Glutamatergic neuron (in vitro differentiated cells): ENCODE measurements at places on chromosomes 5 and 9.

- DNase-seq, result peak; percentile 85
Measured at GRCh38 chr5:147576646-147577535, 67.0 kb upstream of the DPYSL3 start.

DNA sequence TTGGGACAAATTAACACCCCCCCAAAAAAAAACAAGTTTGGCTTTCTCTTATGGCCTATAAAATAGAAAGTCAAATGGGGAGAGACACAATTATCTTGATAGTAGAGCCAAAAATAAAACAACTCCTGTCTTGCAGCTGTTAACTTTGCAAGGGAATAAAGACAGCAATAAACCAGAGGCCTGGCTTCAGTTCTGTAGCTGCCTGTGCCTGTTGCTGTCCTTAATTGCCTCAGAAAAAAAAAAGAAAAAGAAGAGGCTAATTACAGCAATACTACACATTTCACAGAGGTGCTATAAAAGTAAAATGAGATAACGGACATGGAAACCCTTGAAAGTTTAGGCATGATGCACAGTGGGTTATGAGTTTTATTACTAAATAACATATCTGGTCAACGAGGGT is 170.7 kb upstream of the IRX1 start:
- no peak for DNase-seq

GRCh38 chr5:78779771-78780616 is 131.4 kb upstream of the LHFPL2 start:
- no peak for DNase-seq

GRCh38 chr5:138339091-138339456 is 1.0 kb downstream of the FAM53C start:
- DNase-seq, result no peak

DNA sequence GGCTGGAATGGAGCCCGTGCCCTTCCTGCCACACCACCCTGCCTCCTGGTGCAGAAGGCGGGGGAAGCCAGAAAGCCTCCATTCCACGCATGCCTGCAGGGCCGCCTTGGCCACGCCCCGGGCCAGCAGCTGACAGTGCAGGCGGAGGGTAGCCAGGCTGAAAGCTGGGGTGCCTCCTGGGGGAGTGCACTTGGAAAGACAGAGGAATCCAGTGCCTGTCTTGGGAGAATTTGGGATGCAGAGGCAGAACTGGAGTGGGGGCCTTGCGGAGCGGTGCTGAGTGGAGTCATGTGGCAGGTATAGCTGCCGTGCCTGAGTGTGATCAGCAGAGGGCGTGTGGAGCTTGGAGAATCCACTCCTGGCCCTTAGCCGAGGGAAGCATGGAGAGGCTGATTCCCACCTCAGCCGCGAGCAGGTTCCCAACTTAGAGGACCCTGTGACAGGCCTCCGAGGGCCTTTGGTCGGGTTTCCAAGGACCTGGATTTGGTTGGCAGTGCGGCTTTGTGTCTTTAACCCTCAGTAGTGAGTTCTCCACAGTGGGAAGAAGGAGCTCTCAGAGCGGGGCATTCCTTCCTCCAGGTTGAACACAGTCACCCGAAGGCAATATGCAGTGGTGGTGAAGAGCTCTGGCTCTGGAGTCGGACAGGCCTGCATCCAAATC is 9.1 kb upstream of the URM1 start:
- peak; percentile 88 for DNase-seq

- DNase-seq, result no peak
Measured at GRCh38 chr9:119302988-119303698, 66.1 kb downstream of the BRINP1 start.

- DNase-seq, result no peak
Measured at GRCh38 chr5:135592312-135593045, 13.7 kb upstream of the CXCL14 start.

GRCh38 chr5:10662661-10663488 is 98.2 kb downstream of the DAP start:
- no peak for DNase-seq

DNA sequence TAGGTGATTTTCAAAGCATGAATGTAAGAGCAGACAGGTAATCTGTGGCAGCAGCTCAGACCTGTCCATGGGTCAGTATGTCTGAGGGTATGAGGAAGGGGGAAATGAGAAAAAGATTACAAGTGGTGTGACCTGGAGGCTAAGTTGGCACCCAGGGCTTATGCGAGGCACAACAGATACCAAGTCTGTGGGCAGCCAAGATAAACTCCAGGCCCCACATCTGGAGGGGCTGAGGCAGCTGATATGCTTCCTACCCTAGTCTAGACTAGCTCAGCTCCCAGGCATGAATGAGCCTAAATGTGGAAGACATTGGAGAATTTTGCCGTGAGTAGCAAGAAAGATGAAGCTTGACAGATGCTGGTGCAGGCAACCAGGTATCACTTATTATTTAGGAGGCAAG is 151.7 kb downstream of the PIK3R1 start:
- no peak for DNase-seq

GRCh38 chr9:111069183-111069582 is 30.9 kb upstream of the LPAR1 start:
- DNase-seq, result no peak

GRCh38 chr5:176540476-176540899 is 3.3 kb upstream of the RNF44 start:
- DNase-seq, result no peak

DNA sequence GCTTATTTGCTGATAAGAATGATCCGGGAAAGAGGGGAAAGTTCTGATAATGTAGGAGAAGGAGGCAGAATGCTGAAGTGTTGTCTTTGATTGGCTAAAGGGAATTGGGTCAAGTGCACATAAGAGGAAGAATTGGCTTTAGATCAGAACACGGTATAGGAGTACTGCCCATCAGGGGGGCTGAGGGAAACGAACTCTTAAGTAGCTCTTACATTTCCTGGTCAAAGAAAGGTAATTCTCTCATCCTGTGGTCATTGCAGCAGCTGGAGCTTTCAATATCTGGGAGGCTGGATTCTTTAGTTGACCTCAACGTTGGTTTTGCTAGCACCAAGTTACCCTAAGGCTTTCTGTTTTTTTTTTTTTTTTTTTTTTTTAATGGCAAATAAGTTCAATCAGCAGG is 178.7 kb upstream of the NR3C1 start:
- no peak for DNase-seq

GRCh38 chr5:1967736-1968135 is 85.0 kb upstream of the IRX4 start:
- DNase-seq, result no peak

- no peak for DNase-seq
Measured at GRCh38 chr5:115374057-115374775, 77.8 kb upstream of the CCDC112 start.

DNA sequence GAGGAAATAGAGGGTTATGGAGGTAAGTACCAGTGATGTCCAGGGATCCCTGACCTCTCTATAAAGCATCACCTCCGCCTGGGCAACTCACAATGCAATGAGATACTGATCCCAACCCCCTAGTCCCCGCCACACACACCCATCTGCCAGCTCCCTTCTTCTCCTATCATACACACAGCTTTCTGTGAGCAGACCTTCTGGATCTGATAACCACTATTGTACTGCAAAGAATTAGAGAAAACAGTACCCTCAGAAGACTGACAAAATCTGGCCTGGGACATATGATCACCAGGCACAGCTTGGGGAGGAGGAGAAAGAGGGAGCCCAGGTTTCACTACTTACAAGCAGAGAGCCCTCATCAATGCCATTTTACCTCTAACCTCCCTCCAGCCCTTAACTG is 249.0 kb downstream of the SEC61B start:
- no peak for DNase-seq

GRCh38 chr9:135281151-135281550 is 193.7 kb downstream of the OLFM1 start:
- peak; percentile 51 for DNase-seq

GRCh38 chr5:77776554-77777206 is 541 bp upstream of the TBCA start:
- no peak for DNase-seq

DNA sequence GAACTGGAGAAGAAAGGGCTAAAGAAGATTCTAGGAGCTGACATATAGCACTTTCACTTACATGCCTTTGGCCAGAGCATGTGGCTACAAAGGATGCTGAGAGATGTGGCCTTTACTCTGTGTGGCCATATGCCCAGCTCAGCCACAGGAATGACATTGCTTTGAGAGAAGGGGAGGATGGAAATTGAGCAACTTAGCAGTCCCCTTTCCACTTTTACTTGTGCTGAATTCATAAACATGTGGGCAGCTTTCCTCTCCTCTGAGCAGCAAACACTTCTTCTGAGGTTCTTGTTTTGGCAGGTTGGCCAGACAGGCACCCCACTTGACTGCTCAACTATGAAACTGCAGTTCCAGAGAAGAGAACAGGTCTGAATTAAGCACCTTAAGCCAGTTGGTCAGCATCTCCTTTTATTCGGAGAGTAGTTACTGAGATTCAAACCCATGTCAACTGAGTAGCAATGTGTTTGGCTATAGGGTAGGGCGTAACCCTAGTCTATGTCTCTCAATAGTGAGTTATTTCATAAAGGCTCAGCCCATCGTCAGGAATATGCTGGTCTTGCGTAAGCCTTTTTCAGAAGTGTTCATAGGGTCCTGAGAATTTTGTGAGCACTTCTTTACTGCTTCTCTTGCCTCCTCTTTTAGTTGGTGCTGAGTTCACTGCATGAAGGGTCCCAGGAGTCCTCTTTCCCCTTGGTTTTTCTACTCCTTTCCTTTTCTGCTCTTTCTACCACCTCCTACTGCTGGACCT is 134.5 kb downstream of the PALM2AKAP2 start:
- no peak for DNase-seq

- DNase-seq, result no peak
Measured at GRCh38 chr5:130333089-130333488, 428.8 kb downstream of the CHSY3 start.

- no peak for DNase-seq
Measured at GRCh38 chr9:105425816-105426433, 21.9 kb upstream of the FSD1L start.

DNA sequence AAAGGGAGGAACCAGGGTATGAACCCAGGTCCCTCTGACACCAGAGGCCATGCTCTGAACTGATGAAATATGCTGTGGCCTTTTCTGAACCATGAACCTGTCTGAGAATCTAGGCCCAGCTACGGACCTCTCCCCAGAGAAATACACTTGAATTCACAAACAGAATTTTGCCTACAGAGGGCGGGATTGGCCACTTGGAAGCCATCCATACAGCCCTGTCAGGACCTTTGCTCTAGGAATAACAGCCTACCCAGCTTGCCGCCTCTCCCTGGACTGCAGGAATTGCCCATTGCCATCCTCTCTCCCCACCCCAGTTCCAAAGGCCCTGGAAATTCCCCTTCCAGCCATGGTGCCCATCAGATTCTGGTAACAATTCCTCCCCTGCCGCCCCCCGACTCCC is 26.6 kb downstream of the MORN5 start:
- no peak for DNase-seq
